ENCODE measurements at places on chromosomes 7 and 10.
A peak's percentile ranks its signal among the peaks of the same experiment; 100 is the strongest.

- no peak for DNase-seq
Measured at GRCh38 chr7:157872447-157872846, 535.6 kb downstream of the DNAJB6 start.

GRCh38 chr7:84462259-84462658 is 267.7 kb upstream of the SEMA3A start:
- DNase-seq, result no peak

DNA sequence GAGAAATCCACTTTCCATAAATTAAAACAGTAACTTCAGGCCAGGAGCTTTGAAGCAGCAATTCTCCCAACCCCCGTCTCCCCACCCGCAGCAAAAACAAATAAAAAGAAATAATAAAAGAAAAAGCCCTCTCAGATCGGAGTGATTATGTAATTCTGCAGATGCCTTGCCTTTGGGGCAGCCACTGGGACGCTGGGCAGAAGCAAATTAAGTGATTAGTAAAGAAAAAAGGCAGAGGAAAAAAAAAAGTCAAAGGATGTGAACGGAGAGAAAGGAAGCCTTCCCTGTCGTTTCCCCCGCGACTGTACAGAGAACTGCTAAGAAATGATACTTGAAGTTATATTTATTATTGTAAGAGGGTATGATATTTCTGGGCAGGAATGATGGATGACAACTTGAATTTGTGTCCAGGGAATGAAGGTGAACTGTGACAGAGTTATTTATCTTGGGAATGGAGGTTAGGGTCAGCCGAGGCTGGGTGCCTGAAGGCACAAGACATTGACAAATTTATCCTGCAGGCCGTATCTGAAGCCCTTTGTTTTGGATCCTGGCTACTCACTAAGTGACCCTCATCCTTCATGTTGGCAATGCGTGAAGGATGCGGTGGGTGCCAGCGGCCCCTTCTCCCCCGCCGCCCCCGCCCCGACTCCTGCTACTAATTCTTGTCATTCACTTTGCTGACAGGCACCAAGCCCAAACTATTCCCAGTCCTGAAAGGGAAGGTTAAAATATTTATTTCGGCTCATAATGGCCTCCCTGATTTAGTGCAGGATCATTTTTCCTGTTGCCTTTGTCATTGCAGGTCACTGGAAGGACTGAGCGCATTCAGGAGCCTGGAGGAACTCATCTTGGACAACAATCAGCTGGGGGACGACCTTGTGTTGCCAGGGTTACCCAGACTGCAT is 604.0 kb downstream of the LRMDA start:
- no peak for DNase-seq

- no peak for DNase-seq
Measured at GRCh38 chr10:62805231-62806099, 945 bp downstream of the ADO start.

- no peak for DNase-seq
Measured at GRCh38 chr7:22250390-22250789, 106.6 kb downstream of the RAPGEF5 start.

GRCh38 chr10:60801522-60801921 is 23.2 kb downstream of the CDK1 start:
- no peak for DNase-seq

DNA sequence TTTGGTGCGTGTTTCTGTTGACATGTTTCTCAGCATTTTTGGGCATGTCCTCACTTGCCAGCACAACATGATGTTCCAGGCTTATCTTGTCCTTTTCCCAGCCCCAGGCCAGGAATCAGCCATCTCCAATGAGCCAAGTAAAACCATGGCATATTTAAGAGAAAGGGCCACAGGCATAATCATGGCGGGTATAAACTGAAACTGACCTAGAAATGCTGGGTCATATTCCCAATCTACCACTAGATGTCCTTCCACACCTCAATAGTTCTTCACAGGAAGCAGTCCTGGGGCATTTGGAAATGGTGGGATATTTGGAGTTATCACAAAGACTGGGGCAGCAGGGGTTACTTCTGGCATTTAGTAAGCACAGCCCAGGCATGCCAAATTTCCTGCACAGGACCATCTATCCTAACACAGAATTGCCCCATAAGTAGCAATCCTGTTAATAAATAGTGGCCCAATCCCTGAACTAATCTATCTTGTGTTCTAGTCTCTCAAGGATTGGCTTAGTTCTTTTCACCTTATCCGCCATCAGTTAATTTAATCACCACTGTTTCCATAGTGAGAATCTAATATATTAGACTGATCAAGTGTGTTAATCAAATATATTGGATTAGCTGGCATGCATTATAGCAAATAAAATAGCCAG is 101.6 kb downstream of the NPSR1 start:
- DNase-seq, result peak; percentile 8

- no peak for DNase-seq
Measured at GRCh38 chr10:128016423-128017060, 109.6 kb downstream of the PTPRE start.

- no peak for DNase-seq
Measured at GRCh38 chr7:80775482-80775881, 137.0 kb downstream of the CD36 start.

DNA sequence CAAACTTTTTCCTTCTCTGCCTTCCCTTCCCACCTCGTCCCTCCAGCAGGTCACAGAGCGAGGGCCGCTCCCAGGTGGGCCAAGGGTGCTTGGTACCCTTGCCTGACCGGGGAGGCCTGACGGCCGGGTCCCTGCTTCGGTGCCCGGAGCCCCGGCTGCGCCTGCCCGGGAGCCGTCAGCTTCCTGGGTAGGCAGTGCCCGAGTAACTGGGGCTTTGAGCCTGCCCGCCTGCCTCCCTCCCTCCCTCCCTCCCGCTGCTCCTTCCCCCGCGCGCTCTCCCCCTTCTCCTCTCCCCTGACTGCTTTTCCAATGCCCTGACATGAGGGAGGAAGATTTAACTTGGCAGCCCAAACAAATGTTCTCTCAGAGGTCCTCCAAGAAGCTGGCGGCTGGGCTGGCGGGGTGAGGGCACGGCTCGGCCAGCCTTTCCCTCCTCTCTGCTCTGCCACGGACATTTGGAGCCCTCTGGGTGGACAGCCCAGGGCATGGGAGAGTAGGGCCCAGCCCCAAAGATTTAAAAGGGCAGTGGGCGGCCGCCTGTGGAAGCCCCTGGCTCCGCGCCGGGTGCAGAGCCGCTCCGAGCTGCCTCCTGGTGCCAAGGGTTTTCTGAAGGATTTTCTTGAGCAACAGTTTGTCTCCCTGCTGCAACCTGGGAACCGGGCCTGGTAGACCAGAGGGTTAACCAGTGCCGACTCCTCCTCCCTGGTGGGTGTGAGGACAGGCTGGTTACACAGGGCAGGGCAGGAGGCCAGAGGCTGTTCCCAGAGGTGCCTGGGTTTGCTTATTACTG is 2.0 kb downstream of the ZMIZ1 start:
- DNase-seq, result no peak

GRCh38 chr10:107443813-107444212 is 279.3 kb upstream of the SORCS1 start:
- no peak for DNase-seq

DNA sequence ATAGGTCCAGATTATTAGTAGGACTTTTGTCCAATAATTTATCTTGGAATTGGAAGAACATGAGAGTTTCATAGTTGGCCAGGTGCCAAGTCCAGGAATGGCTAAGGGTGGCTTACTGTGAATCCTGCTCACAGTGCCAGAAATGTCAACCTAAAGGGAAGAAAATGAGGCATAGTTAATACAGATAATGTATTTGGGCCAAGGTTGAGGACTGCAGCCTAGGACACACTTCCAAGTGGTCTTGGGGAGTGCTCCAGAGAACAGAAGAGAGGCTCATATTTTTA is 78.2 kb downstream of the MAPK8 start:
- no peak for DNase-seq

DNA sequence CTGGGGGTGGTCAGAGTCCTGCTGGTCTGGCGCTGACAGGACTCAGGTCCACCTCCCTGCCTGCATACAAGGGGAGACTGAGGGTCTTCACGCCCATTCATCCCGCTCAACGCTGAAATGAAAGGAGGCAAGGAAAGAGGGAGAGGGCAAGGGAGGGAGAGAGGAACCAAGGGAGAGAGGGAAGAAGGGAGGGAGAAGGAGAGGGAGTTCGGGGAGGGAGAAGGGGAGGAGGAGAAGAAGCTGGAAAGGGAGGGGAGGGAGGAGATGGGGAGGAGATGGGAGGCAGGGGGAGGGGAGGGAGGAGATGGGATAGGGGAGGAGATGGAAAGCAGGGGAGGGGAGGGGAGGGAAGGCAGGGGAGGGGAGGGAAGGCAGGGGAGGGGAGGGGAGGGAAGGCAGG is 69.4 kb upstream of the INPP5A start:
- no peak for DNase-seq

DNA sequence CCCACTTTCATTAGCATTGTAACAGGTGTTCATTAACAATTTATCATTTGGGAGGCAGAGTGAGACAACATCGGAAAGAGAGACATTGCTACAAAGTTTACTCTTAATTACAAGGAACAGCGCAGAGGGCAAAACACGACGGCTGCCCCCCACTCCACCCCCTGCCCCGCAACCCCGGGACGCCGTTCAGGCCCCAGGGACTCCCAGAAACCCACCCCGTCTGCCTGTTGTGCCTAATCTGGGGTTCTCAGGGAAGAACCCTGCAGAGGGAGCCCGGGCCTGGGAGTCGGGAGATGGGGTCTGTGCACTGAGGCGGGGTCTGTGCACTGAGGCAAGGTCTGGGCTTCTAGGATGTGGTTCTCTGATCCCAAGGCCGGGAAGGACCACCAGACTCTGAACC is 25.2 kb downstream of the UNCX start:
- no peak for DNase-seq

DNA sequence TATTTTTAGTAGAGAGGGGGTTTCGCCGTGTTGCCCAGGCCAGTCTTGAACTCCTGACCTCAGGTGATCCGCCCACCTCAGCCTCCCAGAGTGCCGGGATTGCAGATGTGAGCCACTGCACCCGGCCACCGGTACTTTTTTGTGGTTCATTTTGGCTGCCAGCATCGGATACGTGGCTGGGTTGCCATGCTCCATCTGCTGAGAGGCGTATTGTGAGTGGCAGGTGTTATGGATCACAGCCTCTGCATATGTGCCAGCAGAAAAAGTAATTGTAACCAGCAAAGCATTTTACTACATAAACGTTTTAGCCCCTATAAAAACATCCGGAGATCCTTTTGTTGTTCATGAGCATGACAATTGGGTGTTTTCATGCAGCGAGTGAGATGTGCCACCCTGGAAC is 7.1 kb downstream of the FOXK1 start:
- DNase-seq, result no peak

- DNase-seq, result no peak
Measured at GRCh38 chr10:125030567-125031197, 88.8 kb downstream of the ZRANB1 start.

GRCh38 chr7:72706521-72706920 is 121.5 kb downstream of the TYW1B start:
- no peak for DNase-seq

GRCh38 chr10:3142146-3142875 is 30.3 kb downstream of the PITRM1 start:
- DNase-seq, result no peak

- DNase-seq, result no peak
Measured at GRCh38 chr10:97713826-97714400, 383 bp downstream of the MARVELD1 start.

DNA sequence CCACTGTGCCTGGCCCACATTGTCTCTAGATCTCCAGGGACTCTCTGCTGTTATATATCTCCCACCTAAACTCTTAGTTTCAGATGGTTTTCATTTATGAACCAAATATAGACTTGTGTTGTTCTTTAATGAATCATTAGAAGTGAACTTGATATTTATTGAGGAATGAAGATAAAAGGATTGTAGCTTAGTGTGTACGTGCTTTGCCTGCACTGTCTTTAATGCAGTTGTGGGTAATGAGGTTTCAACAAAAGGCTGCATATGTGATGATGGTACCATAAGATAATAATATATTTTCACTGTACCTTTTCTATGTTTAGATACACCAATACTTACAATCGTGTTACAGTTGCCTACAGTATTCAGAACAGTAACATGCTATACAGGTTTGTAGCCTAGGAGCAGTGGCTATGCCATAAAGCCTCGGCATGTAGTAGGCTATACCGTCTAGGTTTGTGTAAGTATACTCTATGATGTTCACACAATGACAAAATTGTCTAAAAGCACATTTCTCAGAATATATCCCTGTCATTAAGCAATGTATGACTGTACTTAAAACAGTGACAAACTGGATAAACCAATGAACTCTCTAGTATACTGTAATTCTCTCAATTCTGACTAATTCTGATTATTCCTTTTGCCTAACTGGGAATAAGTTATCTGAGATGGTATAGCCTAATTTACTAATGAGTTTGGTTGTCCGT is 25.2 kb downstream of the VCL start:
- no peak for DNase-seq

- DNase-seq, result no peak
Measured at GRCh38 chr7:64562256-64562625, 630 bp downstream of the ZNF680 start.

GRCh38 chr10:132687181-132687892 is 98.6 kb downstream of the NKX6-2 start:
- DNase-seq, result no peak

GRCh38 chr7:13990319-13990983 is 985 bp upstream of the ETV1 start:
- DNase-seq, result peak; percentile 56
